AG20443 (cell line): ENCODE measurements at places on chromosomes 3 and 15.

DNA sequence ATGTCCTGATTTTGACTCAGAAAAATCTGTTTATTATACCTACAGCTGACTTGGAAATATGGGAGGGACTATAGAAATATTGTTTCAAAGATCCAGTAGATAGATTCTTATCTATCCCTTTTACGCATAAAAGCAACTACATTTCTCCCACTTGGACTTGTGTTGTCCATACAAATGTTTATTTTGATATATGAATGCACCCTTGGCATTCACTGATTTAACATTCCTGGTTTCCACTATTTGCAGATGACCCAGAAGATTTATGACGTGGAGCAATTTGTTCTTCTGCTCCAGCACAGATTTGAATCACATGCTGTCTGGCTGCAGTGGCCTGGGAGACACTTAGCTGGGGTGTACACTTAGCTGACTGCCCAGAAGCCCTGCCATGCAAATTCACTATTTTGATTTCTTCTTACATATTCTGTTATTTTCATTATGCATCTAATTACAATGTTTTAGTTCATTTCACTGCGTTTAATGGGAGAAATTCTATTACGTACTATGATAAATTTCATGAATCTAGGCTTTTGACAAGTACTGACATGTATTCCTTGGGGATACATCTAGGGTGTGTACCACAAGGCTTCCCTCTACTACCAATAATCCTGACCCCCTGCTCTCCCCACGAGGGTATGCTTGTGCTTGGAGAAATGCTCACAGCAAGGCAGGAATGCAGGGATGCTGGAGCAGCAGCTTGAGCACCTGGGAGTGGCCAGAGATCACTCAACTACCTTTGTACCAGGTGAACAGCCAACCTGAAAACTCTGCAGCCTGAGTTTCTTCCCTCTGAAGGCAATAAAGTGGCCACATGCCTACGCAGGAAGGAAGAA, 223.6 kb upstream of the TBL1XR1 start:
- DNase-seq, result peak; percentile 64

GRCh38 chr15:31261266-31262142, 65.1 kb upstream of the KLF13 start:
- DNase-seq, result no peak

DNA sequence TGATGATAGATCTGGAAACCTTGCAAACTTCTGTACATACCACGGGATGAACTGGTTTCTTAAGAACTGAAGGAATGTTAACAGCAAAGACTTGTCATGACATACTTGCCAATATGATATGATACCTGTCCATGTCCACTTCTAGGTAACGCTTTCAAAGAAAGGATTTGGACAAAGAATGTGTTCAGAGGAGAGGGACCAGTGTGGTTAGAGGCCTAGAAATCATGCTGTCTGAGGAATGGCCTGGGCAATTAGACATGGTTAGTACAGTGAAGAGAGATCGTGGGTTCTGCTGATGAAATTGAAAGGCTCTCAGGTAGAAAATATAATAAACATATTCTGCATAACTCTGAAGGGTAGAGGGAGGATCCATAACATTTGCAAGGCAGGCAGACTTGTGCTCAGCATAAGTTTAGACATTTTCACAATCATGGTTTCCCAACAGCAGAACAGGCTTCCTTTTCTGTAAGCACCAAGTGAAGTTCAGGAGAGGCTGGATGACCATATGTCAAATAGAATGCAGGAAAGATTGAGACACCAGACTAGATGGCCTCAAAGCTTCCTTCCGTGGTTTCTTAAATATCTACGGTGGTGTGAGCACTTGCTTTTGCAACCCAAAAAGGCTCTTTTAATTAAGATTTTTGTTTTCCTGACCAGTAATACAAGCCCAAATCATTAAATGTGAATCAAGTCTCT, 39.9 kb downstream of the TGFBR2 start:
- peak; percentile 33 for DNase-seq

GRCh38 chr3:99751649-99752048, 66.0 kb upstream of the CMSS1 start:
- DNase-seq, result peak; percentile 55

- DNase-seq, result peak; percentile 64
Measured at GRCh38 chr3:192916371-192917027, 1.2 kb downstream of the MB21D2 start.

- DNase-seq, result no peak
Measured at GRCh38 chr3:134959516-134959915, 164.5 kb downstream of the EPHB1 start.

GRCh38 chr3:12484983-12485327, 675 bp downstream of the TSEN2 start:
- no peak for DNase-seq

- peak; percentile 79 for DNase-seq
Measured at GRCh38 chr3:178436773-178437172, 99.5 kb upstream of the KCNMB2 start.

- DNase-seq, result no peak
Measured at GRCh38 chr3:171269542-171269941, 190.7 kb downstream of the TNIK start.

DNA sequence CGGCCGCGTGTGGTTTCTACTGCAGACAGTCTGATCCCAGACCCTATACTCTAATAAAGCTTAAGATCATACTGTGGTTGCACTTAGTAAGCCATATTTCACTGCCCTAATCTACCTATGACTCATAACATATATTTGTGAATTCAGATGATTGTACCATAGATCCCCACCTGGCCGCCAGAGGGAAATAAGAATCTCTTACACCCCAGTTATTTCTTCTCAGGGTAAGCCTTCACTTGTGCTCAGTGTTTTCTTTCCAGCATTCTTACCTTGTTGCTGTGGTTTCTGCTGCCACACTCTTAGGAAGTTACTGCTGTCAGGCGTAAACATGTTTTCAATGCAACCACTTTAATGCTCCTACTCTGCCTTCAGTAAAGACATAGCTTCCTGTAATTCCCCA, 105.9 kb downstream of the B3GALNT1 start:
- no peak for DNase-seq

- peak; percentile 81 for DNase-seq
Measured at GRCh38 chr3:139281096-139281495, 62.7 kb upstream of the MRPS22 start.

DNA sequence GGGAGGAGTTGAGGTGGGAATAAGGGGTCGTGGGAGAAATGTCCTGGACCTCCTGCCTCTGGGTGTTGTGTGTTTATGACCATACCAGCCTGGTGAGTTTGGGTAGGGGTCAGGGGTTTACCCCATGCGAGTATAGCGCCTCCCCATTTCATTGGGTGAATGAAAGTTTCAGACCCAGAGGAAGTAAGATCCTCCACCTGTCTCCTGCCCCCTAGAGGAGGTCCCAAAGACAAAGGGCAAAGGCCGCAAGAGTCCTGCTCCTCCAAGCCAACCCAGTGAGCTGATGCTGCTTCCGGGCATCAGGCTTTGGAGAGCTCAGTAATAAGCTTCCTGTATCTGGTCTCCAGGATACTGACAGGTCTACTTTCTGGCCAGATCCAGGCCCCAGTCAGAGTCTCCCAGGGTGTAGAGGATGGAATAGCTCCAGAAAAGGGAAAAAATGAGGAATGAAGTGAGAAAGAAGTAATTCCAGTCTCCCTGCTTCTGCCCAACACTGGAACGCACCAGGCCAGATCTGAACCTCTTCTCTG, 6.4 kb upstream of the TBC1D21 start:
- no peak for DNase-seq

- no peak for DNase-seq
Measured at GRCh38 chr3:178655488-178655887, 119.3 kb downstream of the KCNMB2 start.

DNA sequence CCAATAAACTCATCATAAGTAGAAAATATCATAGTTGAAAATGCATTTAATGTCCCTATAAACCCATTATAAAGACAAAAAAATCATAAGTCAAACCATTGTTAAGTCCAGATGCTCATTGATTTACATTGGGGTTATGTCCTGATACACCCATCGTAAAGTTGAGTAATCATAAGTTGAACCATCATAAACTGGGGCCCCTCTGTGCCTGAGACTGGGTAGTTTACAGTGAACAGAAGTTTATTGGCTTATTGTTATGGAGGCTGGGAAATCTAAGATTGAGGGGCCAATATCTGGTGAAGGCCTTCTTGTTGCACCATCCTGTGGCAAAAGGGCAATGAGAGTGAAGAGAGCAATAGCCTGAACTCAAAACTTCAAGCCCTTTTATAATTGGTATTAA, 10.6 kb downstream of the MKRN3 start:
- no peak for DNase-seq

GRCh38 chr3:69326855-69327300, 59.0 kb downstream of the FRMD4B start:
- no peak for DNase-seq

GRCh38 chr3:73461547-73461946, 163.2 kb downstream of the PDZRN3 start:
- peak; percentile 47 for DNase-seq
